CD4-positive, alpha-beta T cell treated with Interleukin-4 for 1 hour (primary cell): ENCODE measurements at places on chromosomes 5 and 9.

GRCh38 chr5:54867310-54867944 lies 118.0 kb downstream of the ESM1 start:
- no peak for DNase-seq

DNA sequence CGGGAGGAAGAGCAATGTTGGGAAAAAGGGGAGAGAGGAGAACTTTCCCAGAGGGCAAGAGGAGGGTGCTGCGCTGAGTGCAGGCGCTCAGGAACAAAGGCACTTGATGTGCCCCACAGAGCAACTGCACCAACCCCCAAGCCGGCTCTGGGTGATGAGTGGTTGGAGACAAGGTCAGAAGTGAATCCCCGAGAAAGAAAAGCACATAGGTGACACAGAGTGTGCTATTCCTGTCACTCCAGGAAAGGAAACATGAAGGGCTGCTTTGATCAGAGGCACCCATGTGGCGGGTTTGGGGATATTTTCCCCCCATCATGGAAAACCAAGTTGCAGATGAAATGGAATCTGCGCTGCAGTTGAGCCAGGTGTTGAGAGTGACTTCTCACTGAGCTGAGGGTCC lies 20.7 kb upstream of the SLC25A48 start:
- DNase-seq: no peak

DNA sequence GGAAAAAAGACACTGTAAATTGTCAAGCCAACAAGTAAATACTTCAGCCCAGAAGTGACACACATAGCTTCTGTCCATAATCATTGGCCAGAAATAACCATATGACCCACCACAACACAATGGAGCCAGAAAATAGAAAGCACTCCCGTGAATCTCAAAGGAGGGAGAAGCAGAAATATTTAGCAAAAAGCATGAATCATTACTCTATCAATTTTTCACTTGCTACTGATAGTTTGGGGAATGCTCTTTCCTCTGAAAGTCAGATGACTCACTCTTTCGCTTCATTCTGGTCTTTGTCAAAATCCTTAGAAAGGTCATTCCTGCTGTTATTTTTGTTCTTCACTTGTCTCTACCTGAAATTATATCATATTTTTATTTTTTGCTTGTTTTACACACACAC lies 312.6 kb downstream of the TMEM232 start:
- no peak for DNase-seq

- no peak for DNase-seq
Observed at GRCh38 chr5:131944702-131945550, 537 bp downstream of the MEIKIN start.

DNA sequence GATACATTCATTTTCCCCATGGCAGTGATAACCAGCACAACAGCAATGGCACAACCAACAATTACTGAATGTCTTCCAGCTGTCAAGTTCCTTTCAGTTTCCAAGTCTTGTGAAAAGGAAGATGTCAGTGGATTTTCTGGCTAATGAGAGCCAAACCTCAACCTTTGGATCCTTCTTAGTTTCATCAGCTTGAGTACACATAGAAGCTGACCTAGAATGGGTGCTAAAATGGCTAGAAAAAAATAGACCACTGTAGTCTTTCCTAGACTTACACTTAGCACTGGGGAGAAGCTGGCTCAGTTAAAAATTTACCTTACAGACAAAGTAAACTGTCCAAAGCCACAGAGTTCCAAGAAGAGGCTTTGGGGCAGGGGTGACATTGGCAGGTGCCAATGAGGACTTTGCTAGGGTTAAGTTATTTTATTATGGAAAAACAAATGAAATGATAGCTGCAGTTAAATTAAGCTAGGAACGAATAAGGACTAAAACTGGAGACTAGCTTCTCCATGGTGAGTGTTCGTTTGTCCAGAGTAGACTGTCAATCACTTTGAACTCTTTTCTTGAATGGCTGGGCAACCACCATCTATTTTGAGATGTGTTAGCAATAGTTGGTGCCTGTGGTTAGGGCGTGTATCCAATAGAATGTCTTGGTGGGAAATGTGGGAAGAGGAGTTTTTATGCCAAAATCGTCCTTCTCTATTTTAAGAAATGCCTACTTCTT lies 25.9 kb upstream of the TXN start:
- no peak for DNase-seq

GRCh38 chr5:136215812-136216211 lies 22.9 kb upstream of the SMIM32 start:
- DNase-seq: no peak

DNA sequence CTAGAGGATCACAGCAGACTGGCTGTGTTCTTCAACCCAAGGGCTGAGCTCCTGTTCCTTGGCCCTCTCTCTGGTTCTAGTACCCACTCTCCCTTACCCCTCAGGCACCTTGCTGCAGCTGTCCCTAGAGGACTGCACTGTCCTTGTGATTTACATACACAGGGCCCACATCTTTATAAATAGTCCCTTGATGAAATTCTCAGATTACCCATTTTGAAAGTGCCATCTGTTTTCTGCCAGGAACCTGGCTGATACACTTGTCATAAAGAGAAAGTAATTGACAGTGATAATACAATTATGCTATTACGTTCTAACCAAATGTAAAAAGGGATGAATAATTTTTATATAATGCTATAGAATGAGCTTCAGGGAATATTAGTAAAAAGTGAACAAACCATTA lies 16.5 kb upstream of the SPARC start:
- DNase-seq: no peak

DNA sequence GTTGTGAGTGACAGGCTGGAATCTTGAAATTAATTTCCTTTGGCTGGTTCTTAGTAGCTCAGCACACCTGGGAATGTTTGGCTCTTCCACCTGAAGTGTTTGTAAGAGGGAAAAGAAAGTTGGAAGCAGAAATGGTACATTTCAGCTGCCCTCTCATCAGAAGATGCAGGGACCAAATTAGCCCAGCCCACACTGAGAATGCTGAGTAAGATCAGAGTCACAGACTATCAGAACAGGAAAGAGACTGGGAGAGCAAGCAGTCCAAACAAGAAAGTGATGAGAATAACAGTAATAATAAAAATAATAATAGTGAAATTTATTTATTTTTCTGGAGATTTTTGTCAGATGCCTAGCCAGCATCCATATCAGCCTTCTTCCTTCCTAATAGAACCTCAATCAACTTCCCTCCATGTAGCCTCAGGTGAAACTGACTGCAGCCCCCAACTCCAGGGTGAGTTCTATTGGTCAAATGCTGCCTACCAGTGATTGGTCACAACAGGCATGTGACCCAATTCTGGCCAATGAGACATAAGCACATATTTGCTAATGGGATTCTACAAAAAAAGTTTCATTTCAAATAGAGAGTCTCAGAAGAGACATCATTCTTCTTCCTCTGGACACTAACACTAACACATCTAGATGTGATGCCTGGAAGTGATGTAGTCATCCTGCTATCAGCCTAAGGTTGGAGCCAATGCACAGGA lies 31.2 kb upstream of the ADRA1B start:
- no peak for DNase-seq

DNA sequence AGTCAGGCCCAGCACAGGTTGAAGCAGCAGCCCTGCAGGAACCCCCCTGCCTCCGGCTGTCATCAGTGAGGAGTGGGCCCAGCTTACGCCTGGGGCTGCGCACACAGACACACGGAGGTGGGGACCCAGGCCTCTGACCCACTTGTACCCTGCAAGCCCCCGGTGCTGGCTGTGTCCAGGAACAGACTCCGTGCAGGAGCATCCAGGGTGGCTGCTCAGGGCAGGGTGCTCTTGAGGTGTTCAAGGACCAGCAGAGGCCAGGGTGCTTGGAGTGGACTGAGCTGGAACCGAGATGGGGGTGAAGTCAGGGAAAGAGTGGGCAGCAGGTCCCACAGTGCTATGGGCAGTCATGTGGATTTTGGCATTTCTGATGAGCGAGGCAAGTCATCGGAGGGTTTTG lies 199.5 kb downstream of the CACNA1B start:
- DNase-seq: no peak

GRCh38 chr9:1709347-1709746 lies 305.8 kb upstream of the SMARCA2 start:
- no peak for DNase-seq

DNA sequence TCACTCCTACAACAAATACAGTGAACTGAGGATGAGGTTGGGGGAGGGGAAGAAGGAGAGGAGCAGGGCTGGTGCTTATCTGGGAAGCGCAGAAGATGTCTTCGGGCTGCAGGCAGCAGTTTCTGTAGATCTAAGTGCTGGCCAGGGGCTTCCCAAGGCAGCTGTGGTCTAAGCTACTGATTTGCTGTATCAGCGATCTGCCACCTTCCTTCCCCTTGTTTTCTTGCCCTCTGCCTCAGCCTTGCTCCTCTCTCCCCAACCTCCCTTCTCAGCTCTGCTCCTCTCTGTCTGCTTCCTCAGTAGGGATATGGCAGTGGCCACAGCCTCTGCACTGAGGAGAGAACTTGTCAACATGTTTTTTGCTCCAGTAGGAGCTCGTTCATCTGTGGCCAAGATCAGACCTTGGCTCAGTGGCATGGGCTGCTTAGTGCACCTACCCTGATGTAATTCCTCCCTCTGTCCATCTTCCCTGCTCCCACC lies 42.8 kb upstream of the IL6ST start:
- no peak for DNase-seq

DNA sequence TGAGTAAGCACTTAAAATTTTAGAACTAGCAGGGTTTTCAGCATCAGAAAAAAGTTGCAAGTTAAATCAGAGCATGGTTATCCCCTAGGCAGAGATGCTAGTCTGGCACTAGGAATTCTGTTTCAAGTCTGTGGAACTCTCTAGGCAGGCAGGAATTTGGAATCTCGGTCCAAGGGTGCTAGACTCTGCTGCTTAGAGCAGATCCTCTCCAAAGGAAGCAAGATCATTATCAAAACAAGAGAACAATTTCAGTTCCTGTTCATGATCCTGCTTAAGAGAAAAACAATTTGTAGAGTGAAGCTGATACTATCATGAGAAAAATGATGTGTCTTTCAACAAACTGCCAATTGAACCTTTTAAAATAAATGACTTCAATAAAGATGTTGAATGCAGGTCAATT lies 420.7 kb downstream of the KIF4B start:
- no peak for DNase-seq

DNA sequence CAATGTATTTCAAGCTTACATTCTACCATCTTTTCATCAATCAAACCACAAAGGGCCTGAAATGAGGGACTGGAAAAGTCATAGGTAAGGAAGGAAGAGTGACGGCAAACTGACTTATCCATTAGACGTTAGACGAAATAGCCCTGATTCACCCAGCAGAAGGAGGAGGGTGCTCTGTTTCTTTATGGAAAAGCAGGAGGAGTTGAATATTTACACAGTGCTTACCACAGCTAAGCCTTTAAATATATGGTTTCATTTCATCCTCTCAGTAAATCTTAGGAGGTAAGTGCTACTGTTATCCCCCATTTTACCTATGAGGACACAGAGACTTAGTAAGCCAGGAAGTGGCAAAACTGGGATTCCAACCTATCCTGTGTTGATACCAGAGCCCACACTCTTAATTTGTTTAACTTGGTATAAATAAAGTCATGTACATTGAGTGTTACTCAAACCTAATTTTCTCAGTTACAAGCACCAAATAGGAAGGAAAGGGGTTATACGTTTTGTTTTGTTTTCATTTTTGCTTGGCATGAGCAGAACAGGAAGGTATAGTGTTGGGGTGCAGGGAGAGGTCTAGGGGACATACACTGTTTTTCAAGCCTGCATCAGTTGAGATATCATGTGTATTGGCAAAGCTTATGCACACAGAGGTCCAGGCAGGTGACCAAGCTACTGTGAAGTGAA lies 98.1 kb upstream of the IFNK start:
- DNase-seq: no peak

DNA sequence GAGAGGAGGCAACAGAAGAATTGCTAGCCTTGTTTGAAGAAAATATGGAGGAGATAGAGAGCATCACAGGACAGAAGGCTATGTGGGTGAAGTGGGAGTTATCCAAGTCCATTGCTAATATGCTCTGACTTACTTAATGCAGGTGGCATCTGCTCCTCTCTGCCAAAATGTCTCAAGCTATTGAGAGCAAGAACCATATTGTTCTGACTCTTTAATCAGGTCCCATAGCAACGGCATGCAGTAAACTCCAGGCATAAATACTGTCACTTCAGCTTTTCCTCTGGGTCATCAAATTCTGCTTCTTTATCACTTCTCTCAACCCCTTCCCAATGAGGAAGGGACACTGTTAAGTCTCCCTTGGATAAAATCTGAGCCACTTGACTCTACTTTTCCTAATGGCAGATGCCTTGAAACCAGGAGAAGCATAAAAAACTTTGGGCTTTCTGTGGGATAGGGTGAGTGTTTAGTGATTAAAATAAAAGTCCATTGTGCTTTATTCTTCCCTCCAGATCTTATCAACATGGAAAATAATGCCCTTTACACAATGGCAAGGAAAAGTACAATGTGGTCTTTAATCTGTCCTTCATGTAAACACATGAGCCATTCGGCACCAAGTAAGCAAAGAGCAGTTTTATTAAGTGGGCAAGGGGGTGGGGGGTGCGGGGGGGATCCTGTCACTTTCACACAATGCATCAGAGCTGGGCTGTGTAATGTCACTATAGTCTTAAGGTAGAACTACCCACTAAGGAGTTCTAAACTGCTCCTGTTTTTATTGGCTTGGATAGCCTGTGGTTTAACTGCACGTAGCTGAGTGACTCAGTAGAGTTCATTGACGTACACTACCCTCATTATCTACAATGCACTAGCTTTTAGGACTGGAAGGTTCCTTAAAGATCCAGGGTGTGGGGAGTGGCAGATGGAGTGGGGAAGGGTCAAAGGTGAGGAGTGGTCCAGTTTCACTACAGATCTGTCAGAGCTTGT lies 71.0 kb upstream of the TARS1 start:
- DNase-seq: no peak

DNA sequence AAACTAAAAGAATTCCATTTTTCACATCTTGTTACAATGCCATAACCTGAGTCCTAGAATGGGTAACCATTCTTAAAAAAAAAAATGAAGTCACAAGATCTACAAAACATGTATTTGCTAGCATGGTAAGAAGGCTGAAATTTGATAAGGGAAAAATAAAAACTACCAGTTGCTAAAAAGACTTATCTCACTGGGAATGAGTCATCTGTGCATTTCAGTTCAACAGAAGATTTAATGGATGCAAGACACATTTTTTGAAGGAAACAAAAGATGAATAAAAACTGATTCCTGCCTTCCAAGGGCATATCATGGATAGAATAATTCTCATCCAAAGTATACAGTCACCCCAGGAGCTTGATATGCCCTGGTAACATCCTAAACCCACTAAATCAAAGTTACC lies 47.2 kb downstream of the SGTB start:
- DNase-seq: no peak

- DNase-seq: no peak
Observed at GRCh38 chr9:114612272-114612923, 1.3 kb downstream of the TMEM268 start.

GRCh38 chr5:54835647-54836046 lies 149.7 kb downstream of the ESM1 start:
- DNase-seq: no peak

DNA sequence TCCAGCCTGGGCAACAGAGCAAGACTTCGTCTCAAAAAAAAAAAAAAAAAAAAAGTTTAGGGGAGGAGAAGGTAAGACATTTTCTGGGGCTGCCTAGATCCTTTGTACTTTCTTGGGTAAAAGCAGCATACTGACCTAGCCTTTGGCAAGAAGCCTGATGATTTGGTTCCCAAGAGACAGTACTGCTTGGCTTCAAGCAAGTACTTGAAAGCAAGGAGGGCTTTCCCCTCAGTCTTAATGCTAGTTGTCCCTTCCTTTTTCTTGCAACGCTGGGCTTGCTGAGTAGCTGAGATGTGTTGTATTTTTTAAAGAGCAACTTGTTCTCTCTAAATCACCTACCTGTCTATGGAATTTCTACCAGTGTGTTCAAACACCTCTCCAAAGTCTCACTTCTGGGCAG lies 76.2 kb downstream of the INSYN2B start:
- DNase-seq: no peak

- DNase-seq: no peak
Observed at GRCh38 chr9:70085241-70085640, 41.6 kb downstream of the MAMDC2 start.
